ENCODE measurements at places on chromosomes 5 and 9. TPM values are rescaled to one million over a fixed set of nuclear protein-coding genes. Genes with fewer than 3 reads are reported as not detected.
A peak's percentile ranks its signal among the peaks of the same experiment; 100 is the strongest.

DNA sequence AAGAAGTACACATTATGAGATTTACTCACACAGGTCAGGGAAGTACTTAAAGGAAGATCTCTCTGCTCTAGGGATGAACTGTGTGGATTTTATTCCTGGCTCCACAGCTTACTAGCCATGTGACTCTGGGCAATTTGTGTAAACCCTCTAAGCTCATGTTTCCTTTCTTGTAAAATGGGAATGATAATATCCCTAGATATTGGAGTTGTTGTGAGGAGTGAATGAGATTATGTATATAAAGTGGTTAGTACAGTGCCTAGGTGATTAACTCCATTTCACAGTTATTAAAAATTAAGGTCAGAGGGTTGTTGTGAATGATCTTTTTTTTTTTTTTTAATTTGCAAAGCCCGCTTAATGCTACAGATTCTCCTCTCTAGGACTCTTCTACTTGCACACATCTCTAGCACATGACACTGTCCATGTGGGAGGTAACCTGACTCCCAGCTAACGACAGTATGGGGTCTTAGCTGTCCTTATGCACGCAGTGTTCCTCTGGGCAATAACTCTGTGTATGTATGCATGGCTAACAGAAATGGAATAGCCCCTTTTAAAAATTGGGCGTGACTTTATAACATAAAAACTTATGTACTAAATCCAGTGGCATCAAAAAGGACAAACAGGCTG is 23.9 kb upstream of the MYOT start:
- DNase-seq: no peak

- DNase-seq: peak; percentile 58
Measured at GRCh38 chr9:91424403-91425176, 958 bp upstream of the NFIL3 start.

GRCh38 chr9:82757924-82758323 is 305.0 kb downstream of the RASEF start:
- DNase-seq: no peak

DNA sequence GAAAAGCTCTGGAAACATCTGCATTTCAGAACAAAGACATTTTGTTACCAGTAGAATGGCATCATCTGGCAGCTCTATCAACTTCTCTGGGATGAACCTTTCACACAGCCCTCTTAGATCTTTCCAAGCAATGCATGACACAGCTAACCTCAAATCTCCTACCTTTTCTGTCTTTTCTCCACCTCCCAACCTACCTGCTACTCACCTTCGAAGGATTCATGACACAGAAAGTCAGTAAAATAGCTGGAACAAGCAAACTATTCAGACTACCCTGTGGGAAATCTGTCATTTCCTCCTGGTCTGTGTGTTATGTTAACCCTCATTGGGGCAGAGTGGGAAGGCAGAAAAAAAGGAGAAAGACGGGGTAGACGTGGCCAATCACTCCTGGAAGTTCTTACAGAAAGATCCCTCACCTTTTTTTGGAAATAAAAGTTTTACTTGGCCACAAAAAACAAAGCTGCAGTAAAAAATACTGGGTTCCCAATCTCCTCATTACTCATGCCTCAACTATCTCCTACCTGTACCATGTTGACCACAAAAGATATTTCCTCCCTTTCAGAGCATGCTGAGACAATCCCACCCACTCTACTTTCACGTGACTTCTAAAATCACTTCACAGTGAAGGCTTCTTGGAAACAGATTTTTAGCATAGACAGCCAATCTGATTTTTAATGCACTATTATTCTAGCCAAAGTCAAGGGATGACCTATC is 362.1 kb upstream of the RFX3 start:
- no peak for DNase-seq

- no peak for DNase-seq
Measured at GRCh38 chr9:131348631-131349521, 45.0 kb upstream of the PRRC2B start.

GRCh38 chr5:54220230-54221040 is 89.9 kb downstream of the ARL15 start:
- DNase-seq: no peak

GRCh38 chr5:119400245-119400644 is 44.4 kb downstream of the TNFAIP8 start:
- DNase-seq: peak; percentile 55

DNA sequence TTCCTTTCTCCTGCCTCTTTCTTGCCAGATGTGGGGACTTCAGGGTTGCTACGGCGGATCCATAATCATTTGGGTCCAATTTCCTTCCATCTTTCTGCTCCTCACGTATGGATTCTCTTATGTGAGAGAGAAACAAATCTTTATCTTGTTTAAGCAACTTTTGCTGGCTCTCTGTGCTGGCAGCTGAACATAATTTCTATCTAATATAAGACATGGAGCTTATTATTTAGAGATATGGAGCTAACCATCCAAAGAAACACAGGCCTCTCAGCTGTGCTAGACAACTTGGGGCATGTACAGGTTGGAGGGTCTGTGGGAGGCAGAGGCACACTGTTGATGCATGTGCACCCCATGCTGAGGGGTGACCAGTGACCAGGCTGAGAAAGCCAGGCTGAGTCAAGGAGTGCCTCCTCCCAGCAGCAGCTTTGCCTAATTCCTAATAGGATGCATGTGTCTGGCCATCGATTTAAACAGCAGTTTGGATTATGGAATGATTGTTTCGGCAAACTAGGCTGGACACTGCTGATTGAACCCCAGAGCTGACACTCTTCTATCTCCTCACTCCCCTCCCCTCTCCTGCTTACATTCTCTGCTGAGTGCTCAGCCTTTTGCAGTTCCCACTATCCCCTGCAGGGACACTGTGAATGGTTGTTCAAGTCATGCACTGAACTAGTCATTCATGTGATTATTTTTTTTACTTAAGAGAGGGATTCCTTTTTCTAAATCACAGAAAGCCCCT is 195.8 kb downstream of the ERCC6L2 start:
- DNase-seq: no peak

- no peak for DNase-seq
Measured at GRCh38 chr5:8396246-8396645, 527.3 kb downstream of the MTRR start.

- DNase-seq: no peak
Measured at GRCh38 chr9:83013867-83014605, 48.9 kb downstream of the RASEF start.

The NUTM2G gene
- 1.3 TPM for polyA plus RNA-seq

The PCDHB11 gene
- 3.8 TPM for polyA plus RNA-seq

DNA sequence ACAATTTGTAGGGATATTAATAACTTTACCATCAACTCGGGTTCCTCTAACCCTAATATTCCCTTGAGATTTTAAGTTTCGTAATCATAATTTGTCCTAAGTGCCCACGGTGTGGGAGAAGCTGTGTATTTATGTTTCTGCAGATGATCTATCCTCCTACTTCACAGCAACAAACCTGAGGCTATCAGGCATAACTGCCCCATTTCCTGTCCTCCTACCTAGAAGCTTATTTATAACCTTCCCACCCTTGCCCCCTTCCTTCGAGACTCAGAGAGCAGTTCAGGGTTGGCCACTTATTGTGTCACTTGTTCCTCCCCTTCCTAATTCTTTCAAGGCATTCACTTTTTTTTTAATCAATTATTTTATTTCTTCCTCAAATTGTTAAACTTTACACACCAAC is 29.6 kb upstream of the LCP2 start:
- DNase-seq: no peak

DNA sequence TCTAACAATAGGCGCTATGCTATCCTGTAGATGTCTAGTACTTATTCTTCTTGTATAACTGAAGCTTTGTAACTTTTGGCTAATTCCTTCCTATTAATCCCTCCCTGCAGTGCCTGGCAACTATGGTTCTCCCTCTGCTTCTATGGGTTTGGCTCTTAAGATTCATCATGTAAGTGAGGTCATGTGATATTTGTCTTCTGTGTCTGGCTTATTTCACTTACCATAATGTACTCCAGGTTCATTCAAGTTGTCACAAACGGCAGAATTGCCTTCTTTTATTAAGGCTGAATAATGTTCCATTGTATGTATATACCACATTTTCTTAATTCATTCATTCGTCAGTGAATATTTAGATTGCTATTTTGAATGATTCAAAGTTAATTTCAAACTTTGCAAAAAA is 149.9 kb upstream of the GAS1 start:
- DNase-seq: no peak

DNA sequence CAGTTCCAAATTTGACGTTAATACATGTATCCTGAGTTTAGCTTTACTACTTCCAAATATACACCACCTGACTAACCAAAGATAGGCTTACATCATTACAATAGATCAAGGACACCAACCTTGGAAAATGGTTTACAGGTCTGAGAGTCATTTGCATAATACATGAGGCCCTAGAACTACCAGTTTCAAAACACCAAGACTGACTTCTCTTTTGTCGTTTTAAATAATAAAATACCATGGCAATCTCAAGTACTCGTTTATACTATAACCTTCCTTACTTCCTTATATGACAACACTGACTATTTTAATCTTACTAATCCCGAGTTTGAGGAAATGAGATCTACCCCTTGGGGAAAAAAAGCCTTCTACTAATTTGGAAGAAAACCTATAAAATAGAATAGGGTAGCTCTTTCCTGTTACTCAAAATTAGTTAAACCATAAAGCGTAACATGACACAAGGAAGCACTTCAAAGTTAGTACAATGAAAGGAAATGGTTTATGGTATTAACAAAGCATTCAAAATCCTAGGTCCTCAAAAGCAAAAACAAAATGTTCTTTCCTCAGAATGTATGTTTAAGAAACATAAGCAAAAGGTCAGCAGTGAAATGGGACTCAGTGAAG is 42.1 kb downstream of the UBQLN1 start:
- DNase-seq: no peak

All from renal pelvis (tissue), 12 donors.